ENCODE measurements at places on chromosomes 12 and 14.

GRCh38 chr12:19185262-19185929 is 55.9 kb downstream of the PLEKHA5 start:
- DNase-seq = no peak

- no peak for DNase-seq
Observed at GRCh38 chr14:71050227-71050823, 143.1 kb downstream of the PCNX1 start.

- no peak for DNase-seq
Observed at GRCh38 chr12:78390920-78391319, 473.7 kb upstream of the SYT1 start.

GRCh38 chr12:25477217-25477616 is 75.9 kb downstream of the LMNTD1 start:
- DNase-seq = no peak

GRCh38 chr12:4156317-4156716 is 117.2 kb upstream of the CCND2 start:
- DNase-seq = no peak

DNA sequence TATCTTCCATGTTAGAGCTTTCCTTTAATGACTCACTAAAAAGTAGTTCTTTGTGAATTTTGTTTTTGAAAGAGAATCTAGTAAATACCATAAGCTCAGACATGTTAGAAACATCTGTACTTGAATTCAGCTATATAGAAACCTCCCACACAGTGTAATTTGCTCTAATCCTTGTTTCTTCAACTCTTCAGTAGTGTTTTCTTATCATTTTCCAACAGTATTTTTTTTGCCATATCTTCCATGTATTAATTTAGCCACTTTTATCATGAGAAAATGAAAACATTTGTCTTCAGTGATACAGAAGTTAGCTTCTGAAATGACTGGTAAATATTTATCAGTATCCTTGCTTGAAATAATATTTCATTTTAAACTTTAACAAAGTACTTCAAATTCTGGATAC is 73.6 kb downstream of the ARID2 start:
- no peak for DNase-seq

DNA sequence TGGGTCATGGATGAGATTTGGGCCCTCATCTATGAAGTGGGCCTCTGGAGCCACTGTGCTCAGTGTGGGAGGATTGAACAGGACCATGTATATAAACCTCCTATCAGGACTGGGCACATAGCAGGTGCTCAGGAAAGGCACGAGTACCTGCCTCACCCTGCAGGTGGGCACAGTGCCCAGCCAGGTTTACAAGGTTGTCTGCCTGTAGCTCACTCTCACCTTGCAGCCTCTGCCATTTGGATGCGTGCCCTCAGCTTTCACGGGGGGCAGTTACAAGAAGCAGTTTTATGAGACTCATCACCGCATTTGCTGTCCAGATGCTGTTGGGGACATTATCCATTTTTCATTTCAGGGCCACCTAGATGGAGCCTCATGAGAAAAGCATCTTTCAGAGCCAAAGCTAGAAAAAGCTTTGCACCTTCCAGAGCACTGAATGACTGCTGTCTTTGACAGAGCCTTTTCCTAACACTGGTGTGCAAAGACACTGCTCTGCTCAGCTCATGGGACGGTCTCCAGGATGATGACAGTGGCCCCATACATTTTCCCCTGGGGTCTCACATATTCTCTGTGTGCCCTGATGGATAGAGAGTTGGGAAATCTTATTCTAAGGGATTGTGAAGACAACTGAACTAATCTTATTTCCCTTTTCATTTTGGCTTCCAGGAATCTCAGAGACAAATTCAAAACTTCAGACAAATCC is 327.5 kb upstream of the RTL1 start:
- DNase-seq = no peak

DNA sequence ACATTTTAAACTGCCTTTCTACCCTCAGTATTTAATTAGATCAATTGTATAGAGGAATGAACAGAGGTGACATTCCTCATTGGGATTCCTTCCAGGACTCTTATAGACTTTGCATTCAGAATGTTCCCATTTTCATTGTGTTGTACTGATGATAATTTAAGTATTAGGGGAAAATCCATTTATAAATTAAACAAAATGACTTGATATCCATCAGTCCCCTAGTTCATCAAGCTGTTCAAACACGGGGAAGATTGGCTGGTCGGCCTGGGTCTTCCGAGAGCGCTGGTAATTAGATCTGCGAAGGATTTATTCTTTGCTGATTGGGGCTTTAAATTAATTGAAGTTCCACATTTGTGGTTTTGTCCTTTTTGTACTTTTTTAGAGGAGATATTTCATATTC is 274.0 kb downstream of the EGLN3 start:
- no peak for DNase-seq

- no peak for DNase-seq
Observed at GRCh38 chr12:48281811-48282210, 68.9 kb downstream of the ZNF641 start.

Measured in NCI-H1048 (cell line).